ENCODE measurements at places on chromosomes 7 and 10.

DNA sequence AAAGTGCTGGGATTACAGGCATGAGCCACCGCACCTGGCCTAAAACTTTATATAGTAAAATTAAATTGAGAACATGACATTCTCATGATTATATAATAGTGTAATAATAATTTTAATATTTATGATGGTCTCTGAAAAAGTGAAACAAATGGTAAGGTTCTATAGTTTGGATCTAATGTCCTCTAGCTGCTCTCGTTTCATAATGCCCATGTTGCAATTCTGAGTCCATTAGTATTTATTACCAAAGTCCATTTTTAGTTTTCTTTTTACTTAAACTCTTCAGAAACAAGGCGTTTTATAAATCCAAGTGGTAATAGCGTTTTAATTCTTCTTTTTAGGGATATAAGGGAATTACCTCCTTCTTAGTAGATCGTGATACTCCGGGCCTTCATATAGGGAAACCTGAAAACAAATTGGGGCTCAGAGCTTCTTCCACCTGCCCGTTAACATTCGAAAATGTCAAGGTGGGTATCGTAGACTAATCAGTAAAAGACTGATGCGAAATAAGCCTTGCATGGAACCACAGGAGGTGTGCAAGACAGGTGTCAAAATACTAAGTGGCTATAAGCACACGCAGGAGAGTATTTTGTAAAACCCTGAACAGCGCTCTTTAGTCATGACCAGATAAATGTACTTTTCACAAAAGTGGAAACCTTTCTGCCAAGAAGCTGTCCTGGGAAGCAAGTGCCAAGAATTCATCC lies 34.1 kb downstream of the ACADSB start:
- no peak for DNase-seq

- no peak for DNase-seq
These were observed 364.8 kb upstream of the IGFBP3 start for GRCh38 chr7:46285878-46286277.

DNA sequence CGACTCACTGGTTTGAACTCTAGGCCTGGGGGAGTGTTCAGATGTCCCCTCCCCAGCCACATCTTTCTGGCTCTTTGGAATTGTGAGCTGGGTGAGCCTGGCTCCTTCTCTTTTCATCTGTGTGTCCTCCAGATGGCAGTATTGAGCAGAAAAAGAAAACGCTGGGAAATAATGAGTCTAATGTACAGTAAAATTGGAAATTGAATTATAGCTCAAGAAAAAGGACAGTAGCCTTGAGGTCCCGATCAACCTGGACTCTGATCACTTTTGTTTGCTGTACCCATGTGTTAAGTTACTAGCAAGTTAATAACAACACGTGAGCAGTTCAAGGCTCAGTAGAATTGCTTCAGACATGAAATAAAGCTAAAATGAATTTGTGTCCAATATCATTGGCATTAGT lies 77.9 kb downstream of the SNX10 start:
- peak; percentile 83 for DNase-seq

- no peak for DNase-seq
These were observed 235.1 kb upstream of the CXCL12 start for GRCh38 chr10:44619975-44620374.

DNA sequence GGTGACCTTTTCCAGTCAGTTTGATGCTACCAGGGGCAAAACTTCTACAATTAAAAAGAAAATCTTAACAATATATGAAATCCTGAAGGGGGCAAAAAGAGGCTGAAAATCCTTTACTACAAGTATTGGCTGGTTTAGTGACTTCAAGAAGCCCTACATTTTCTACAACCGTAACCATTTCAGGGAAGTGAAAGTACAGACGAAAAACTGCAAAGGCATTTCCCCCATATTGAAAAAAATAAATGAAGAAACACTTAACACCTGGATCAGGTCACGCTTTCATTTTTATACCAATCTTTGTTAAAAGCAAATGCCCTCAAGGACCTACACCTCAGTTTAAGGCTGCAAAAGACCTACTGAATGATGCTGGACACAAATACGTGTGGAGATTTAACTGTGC lies 38.6 kb downstream of the IL6 start:
- no peak for DNase-seq

GRCh38 chr10:11274452-11274851 lies 256.8 kb downstream of the CELF2 start:
- DNase-seq: no peak

- no peak for DNase-seq
These were observed 98.5 kb downstream of the CHN2 start for GRCh38 chr7:29292886-29293658.

DNA sequence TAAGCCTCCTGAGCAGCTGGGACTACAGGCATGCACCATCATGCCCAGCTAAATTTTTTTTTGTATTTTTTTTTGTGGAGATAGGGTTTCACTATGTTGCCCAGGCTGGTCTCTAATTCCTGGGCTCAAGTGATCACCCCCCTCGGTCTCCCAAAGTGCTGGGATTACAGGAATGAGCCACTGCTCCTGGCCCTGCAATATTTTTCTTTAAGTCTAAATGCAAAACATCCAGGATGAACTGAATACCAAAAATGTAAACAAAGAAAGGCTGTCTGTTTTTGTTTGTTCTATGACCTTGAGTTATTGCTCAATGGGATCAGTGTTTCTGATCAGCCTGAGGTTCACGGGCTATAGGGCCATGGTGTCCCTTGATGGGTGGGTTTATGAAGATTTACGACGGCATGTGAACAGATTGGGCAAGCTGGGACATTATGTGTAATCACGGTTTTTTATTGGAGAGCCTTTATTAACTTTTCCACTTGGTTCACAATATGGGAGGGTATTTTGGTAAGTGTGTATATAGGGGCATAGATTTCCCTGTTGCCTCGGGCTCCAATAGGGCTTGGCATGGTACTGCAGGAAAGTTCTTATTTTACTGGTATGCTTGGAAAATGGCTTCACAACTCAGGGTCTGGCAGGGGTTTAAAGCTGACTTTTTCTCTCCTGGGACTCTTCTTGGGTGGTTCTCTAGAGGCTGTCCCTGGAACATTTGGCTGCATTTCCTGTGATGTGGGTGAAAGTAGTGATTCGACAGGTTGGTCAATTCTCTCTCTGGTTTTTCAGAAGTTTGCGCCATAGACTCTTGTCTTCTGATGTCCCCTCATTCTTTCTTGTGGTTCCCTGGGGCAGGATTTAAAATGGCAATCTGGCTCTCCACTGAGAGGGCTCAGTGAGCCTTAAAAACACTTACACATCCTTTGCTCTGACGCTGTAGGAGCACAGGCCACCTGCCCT lies 41.6 kb downstream of the MRPS33 start:
- no peak for DNase-seq

DNA sequence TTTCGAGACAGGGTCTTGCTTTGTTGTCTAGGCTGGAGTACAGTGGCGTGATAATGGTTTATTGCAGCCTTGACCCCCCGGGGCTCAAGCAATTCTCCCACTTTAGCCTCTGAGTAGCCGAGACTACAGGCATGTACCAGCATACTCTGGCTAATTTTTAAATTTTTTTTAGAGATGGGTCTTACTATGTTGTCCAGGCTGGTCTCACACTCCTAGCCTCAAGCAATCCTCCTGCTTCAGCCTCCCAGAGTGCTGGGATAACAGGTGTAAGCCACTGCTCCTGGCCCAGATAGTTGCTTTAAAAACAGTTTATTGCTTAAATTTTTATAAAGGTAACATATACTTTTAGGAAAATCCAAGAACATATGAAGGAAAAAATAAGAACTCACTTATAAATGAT lies 26.3 kb downstream of the NEURL1 start:
- no peak for DNase-seq

DNA sequence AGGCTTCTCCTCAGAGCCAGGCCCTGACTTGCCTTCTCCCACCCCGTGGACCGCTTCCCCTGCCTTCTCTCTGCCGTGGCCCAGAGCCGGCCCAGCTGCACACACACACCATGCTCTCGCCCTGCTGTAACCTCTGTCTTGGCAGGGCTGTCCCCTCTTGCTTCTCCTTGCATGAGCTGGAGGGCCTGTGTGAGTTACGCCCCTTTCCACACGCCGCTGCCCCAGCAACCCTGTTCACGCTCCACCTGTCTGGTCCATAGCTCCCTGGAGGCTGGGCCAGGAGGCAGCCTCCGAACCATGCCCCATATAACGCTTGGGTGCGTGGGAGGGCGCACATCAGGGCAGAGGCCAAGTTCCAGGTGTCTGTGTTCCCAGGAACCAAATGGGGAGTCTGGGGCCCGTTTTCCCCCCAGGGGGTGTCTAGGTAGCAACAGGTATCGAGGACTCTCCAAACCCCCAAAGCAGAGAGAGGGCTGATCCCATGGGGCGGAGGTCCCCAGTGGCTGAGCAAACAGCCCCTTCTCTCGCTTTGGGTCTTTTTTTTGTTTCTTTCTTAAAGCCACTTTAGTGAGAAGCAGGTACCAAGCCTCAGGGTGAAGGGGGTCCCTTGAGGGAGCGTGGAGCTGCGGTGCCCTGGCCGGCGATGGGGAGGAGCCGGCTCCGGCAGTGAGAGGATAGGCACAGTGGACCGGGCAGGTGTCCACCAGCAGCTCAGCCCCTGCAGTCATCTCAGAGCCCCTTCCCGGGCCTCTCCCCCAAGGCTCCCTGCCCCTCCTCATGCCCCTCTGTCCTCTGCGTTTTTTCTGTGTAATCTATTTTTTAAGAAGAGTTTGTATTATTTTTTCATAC lies 38.0 kb downstream of the LIMK1 start:
- DNase-seq: no peak

DNA sequence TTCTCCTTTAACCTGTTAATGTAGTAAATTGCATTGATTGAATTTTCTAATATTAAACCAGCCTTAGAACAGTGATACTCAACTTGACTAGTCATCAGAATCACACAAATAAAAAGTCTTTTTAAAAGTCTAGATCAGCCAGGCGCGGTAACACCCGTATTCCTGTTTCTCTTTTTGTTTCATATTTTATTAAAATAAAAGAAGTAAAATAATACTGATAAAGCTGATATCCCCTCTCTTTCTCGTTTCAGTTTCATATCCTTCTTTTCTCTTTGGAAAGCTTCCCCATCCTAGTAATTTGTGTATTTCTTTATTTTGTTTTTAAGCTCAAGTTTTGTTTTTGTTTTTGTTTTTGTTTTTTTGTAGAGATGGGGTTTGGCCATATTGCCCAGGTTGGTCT lies 9.3 kb downstream of the SMO start:
- DNase-seq: no peak

DNA sequence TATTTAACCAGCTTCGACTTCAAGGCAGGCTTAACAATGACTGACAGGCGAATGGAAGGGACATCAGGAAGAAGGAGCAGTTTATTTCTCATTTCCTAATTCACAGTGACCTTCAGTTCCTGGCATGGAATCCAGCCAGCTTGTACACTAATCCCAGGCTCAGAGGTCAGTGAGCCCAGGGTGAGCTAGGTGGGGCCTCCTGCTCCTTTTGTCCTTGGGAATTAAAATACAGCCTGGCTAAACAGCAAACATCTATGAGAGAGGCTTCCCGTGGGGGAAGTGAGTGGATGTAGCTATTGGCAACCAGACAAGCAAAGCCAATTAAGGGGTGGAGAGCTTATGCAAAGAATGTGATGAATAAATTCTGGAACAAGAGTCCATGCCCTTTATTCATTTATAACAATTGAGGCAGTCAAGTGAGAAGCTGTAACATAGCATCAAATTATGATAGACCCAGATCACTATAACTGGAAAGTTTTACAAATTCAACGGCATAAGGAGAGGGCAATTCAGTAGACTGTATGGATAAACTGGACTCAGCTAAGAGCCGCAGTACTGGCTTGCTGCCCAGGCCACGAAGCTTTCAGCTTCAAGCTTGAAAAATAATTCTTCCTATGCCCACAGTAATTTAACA lies 57.1 kb downstream of the STK17A start:
- DNase-seq: peak; percentile 64

DNA sequence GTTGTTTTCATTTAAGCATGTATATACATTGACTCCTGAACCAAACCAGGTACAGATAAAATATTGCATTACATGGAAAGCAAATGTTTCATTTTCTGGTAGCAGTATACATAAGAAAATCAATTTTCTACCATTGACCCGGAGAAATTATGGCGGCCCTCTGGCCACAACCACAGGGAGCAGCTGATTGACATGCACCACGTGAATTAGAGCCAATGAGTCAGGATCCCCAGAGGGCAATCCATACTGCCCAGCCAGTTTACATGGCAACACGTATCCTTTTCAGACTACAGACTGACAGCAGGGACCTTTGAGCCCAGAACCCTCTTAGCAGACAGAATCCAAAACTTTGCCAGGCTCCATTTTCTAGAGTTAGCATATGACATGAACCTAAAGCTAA lies 272.2 kb upstream of the NEBL start:
- no peak for DNase-seq

- DNase-seq: no peak
These were observed 59.5 kb downstream of the TET1 start for GRCh38 chr10:68619595-68619994.

GRCh38 chr7:107582875-107583274 lies 2.8 kb downstream of the BCAP29 start:
- DNase-seq: no peak

GRCh38 chr10:117968354-117969182 lies 78.2 kb downstream of the RAB11FIP2 start:
- DNase-seq: no peak

GRCh38 chr10:6140965-6141295 lies 52.1 kb downstream of the RBM17 start:
- DNase-seq: no peak

GRCh38 chr7:105623378-105623777 lies 42.1 kb upstream of the EFCAB10 start:
- no peak for DNase-seq

GRCh38 chr10:112294169-112294568 lies 11.0 kb downstream of the TECTB start:
- no peak for DNase-seq

Measured in HT-29 (cell line).